Activated CD4-positive, alpha-beta T cell treated with anti-CD3 and anti-CD28 coated beads, Interleukin-2, amount 10 ng/mL, durations not matched to agents 24 days and 14 days (primary cell): ENCODE measurements at places on chromosomes 3 and 15. TPM values are rescaled to one million over a fixed set of nuclear protein-coding genes. Genes with fewer than 3 reads are reported as not detected.

The MESP2 gene
- total RNA-seq = 0.24 TPM in 1 of 2 replicates, not detected in the other

DNA sequence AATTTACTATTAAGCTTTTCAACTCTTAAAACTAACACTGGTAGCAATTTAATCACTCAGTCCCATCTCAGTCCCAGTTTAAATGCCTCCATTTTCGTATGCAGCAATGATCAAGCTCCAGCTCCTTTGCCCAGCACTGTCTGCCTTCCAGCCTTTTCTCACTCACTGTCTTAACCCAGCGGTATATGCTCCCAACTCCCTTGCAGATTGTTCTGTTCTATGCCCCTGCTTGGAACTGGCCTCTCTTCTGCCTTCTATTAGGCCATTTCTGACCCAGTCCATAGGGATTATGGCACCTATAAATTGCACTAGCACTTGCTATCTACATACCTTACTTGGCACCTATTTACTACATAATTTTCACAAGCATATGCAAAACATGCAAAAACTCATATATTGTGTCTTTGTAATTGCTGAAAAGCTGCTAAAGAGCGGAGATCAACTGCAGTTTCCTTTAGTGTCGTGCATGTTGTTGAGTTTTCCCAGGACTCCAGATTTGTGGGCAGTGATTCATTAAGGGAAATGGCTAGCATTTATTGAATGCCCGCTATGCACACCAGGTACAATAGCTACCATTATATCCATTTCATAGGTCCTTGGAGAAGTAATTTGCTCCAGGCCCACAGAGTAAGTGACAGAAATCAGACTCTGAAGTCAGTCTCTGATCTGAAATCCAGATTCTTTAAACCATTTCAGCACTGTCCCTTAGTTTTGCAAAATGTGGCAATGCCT lies 24.4 kb downstream of the CRBN start:
- no peak for DNase-seq

The FANCD2OS gene
- total RNA-seq = not detected in 2 replicates

The CYP8B1 gene
- not detected in 2 replicates for total RNA-seq

DNA sequence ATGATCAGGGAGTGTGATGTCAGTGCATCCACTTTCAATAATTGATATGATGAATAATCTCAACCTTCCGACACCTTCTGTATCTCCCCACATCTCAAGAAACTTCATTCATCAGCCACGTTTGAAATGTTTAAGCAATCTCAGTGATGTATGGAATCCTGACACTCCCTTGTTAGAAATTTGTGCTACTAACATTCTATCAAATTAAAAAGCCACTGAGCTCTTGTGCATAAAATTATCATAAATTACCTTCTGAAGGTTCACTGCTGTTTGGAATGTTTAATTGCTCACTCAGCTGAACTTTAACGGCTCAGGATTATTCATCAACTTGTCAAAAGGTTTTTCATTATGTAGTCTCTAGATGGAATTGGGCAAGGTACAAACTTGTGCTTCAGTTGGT lies 108.4 kb upstream of the DPH6 start:
- DNase-seq = no peak

The MOBP gene
- not detected in 2 replicates for total RNA-seq

The AHSG gene
- not detected in 2 replicates for total RNA-seq

- DNase-seq = no peak
These were observed 2.0 kb downstream of the FSTL1 start for GRCh38 chr3:120448756-120449155.
